ENCODE measurements at places on chromosomes 5 and 9. TPM values are rescaled to one million over a fixed set of nuclear protein-coding genes. Genes with fewer than 3 reads are reported as not detected.

DNA sequence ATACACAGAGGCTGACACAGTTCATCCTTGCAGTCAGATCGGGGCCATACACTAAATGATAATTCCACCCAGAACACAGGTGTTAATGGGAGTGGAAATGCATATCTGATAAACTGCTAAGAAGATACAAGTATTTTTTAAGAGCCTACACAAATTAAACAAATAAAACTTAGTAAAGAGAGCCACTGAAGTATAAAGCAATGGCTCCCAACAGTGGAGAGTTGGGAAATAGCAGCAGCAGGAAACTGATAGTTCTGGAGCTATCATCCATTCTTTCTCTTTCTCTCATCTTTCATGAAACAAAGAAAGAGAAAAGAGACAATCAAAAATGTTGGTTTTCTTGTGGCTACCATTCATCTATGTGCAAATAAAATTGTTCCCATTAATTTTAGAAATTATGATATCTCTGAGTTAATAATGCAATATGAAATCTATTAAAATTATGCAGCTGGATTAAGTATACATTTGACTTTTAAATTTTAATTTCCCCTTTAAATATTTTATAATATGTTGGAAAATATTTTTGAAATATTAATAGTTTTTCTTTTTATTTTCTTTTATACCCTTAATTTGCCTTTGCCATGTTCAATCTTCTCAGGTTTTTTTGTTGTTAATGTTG, 120.8 kb downstream of the EMB start:
- DNase-seq, result no peak

DNA sequence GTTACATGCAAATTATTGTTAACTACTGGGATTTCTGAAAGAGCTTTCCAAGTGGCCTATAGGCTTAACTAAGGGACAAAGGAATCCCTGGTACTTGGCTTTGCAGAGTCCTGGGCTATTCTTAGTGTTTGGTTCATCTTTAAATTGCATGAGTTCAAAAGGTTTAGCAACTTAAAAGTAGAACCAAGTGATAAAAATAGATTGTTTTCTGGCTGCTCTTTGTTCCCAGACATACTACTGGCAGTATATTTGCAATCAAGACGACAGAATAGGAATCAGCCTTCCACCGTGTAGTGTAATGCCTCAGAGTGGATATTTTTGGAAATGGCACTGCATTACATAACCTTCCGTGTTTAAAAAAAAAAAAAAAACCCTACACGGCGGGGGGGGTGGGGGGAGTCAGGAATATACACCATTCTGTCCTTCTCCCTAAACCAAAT, 1.0 kb downstream of the NREP start:
- DNase-seq, result peak; percentile 87

GRCh38 chr5:169876386-169876785, 103.9 kb downstream of the INSYN2B start:
- no peak for DNase-seq

GRCh38 chr9:126291925-126292324, 34.7 kb upstream of the MVB12B start:
- DNase-seq, result no peak

GRCh38 chr5:3217771-3218495, 377.7 kb upstream of the IRX1 start:
- DNase-seq, result no peak

Gene GRIN1
- total RNA-seq, result 1.1 TPM

GRCh38 chr5:7678030-7678429, 172.9 kb downstream of the CFAP90 start:
- peak; percentile 24 for DNase-seq

Gene FGF10
- 18.4 TPM for total RNA-seq

DNA sequence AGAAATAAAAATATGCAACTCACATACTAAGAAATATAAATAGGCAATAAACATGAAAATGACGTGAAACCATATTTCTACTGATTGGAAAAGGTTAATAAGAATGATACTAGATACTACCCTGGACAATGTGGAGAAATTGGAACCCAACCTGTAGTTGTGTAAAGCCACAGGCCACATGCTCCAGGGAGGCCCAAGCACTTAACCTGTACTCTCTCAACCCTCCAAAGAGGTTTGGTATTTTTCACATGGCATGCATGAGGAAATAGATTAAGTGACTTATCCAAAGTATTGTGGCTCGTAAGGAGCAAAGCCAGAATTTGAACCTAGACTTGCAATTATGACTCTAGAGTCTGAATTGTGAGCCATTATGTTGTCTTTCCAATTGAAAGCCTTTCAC, 13.4 kb downstream of the LIFR start:
- no peak for DNase-seq

DNA sequence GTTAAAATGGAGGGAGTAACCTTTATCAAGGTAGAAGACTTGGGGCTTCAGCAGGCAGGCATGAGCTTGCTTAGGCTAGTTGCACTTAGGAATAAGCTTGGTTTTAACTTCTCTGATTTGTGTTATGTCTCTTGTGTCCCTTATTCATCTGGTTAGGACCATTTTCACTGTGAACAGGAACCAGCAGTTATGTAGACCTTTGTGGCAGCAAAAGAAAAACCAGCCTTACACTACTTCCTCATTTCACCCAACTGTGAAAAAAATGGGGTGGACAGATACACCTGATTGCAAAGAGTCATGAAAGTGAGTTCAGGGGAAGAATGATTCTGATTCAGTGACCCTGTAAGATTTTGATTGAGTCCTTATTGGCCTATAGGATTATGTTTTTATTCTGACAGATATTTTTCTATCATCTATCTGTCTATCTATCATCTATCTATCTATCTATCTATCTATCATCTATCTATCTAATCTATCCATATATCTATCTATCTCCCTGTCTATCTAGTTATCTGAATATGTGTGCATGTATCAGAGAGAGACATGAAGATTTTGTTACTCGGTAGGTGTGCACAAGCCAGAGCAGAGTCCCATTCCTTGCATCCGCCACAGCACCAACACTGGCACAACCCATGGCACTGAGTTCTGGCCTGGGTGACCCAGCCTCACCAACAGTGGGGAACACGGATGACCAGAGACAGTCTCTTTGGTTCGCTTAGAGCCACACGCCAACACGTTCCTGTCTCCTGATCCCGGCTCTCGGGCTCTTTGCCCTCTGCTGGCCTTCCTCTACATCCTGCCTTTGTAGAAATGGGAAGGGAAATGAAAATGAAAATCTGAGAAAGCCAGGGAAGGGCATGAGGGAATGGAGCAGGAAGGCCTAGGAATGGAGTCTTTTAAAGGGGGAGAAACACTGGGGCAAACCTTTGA, 1.3 kb upstream of the ZNF366 start:
- DNase-seq, result no peak

DNA sequence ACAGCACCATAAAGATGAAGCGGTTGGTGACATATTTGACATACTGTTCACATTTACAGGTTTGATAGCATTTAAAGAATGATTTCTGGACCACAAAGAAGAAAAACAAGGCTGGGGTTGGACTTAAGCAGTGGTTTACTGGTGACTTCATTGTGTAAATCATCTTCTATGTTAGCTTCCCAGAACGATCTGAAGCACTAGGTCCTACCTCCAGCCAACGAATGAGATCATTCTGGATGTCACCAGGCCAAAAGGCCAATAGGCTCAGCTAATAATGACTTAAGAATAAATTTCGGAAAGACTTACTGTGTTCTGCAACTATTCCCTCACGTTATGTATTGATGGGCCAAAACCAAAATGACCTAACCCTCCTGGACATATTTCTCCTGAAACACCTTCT, 675.3 kb upstream of the CCNG1 start:
- no peak for DNase-seq

DNA sequence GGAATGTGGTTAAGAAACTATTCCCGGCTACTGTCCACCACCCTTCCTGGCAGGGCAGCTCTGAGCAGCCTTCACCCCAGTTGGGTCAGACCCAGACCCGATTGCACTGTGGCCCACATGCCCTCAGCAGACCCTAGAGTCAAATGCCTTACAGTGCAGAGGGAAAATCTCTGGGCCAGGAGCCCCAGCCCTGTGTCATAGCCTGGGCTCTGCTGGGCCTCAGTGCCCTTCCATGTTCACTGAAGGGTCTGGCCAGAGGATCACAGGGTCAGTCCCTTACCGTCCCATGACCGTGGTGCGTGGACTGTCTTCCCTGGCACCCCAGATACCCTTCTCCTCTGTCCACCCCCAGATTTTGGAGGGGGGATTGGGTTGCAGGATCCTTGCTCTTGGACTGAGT, 73.5 kb upstream of the COL5A1 start:
- DNase-seq, result no peak

Gene OLFM1
- 10.7 TPM for total RNA-seq

DNA sequence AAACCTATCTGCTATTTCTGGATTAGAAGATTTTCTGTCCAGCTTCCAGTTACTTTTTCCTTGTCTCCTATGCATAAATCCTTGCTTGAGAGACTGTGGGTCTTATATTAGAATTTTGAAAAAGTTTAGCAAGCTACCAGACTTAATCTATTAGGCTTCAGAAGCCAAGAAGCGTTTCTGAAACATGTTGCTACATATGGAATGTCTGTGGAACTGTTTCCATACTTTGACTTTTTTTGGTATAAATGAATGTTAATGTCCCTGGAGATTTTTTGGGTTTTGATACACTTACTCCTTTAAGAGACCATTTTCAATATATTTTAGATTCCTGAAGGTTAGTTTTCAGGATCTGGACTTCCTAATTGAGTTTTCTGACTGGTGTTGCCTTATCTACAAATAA, 191.4 kb upstream of the SGCD start:
- DNase-seq, result no peak

Gene TMEM232
- total RNA-seq, result 3.8 TPM

GRCh38 chr9:116674210-116674980, 12.7 kb upstream of the TRIM32 start:
- DNase-seq, result no peak

Gene TMEM174
- total RNA-seq, result not detected

DNA sequence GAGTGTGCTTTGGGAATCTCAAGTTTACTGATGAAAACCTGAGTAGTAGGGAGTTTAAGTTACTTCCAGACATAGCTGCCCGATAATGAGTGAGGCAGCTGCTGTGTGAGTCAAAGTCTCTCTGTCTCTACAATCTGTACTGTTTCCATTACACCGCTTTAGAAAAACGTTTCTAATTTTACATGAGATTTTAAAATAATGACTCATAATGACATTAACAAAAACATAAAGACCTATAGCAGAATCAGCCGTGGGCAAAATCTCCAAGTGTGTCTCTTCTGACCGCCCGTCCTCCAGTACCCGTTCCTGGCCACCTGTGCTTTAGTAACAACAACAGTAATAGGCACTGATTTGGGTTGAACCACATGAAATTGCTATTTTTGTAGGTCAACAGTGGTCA, 69.6 kb upstream of the PRRC1 start:
- DNase-seq, result no peak

GRCh38 chr5:168123631-168124528, 167.6 kb upstream of the WWC1 start:
- DNase-seq, result no peak

Gene PCSK5
- 35.1 TPM for total RNA-seq

DNA sequence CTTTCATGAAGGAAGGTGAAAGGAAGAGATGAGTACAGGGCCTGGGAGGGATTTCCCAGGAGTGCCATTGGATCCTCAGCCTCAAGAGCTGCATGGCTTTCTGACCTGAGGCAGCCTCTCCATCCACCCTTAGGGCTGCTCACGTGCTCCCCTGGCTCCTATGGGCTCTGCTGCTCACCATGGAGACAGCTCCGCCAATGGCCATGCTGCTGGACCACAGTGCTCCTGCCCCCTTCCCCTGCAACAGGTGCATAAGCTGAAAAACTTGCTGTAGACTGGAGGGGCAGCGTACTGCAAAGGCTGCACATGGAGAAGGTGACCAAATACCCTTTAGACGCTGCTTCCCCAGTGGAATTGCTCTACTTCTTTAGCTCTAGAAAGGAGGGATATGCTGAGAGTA, 112.7 kb upstream of the PANK3 start:
- no peak for DNase-seq

Gene QRFP
- total RNA-seq, result not detected

- DNase-seq, result no peak
Observed at GRCh38 chr5:83895860-83896259, 175.2 kb upstream of the HAPLN1 start.

GRCh38 chr5:151037561-151038411, 17.4 kb downstream of the GPX3 start:
- DNase-seq, result peak; percentile 63

GRCh38 chr9:25918761-25919160, 240.5 kb upstream of the TUSC1 start:
- DNase-seq, result no peak

Gene FST
- 14.4 TPM for total RNA-seq

DNA sequence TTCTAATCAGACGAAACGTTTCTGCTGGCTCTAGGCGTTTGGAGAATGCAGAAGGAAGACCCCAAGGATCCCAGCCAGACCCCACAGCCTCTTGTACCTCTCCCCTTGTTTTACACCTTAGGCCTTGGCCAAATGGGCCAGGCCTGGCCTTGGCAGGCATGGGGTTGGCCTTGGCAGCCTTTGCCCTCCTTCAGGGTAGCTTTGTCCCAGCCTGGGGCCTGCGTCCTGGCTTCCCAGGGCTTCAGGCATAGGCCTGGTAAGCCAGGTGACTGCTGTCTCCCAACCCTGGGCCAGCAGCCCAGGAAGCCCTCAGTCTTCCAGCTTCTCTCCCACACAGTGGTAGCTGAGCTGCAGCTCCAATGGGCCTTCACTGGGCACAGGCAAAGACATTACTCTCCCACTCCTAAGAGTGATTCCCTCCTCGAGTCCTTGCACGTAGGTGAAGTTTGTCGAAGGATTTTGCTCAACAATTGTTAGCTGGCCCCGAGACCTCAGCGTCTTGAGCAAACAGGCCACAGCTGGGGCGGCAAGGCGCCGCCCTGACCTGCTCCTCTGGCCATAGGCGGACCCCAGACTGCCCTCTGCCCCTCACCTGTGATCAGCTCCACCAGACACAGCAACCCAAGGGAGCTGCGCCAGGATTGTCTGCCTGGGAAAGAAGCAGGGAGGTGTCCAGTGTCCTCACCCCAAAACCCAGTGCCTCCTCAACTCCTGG, 1.1 kb upstream of the PITX1 start:
- DNase-seq, result no peak

- no peak for DNase-seq
Observed at GRCh38 chr5:35285435-35285834, 55.1 kb upstream of the PRLR start.

DNA sequence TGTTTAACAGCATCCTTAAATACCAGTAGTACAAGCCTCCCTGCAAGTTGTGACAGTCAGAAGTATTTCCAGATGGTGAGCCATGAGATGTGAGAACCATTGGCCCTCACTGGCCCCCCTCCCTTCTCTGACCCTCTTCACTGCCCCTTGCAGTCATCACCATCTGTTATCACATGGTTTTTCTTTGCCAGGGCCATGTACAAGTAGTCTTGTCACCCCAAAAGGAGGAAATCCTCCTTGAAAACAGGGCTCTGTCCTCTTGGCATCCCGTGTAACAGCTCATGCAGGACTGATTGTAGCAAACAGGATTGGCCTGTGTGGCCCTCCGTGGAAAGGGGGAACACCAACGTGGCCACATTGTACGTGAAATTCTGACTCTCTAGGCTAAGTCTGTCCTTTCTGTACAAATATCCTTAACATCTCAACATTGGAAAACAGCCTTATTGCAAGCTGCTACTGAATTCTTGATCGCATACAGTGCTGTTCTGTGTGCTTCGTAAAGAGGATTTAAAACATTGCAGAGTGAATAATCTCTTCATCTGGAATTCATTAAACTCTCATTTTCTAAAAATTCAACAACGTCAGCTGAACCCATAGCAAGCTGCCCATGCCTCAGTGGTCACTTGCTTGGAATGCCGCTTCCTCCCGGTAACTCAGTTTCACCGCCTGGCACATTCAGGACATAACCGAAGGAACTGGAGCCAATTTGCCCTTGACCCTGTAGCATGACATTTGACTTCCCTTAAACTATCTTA, 171.7 kb downstream of the ATPSCKMT start:
- peak; percentile 26 for DNase-seq

Measured in tongue (tissue), 3 donors.